ENCODE measurements at places on chromosomes 2 and 18.

DNA sequence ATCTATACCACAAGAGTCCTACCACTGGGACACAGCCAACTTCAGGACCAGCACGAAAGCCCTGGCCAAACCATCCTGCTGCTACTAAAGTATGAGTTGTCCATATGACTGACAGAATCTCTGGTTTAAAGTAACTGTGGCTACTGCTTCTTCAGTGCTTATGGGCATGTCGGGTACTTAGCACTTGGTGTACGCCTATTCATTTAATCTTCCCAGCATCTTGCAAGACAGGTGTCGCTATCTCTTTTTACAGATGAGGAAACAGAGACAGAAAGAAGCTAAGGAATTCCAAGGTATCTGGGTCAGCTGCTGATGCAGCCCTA, 203.4 kb upstream of the ID2 start:
- no peak for DNase-seq

DNA sequence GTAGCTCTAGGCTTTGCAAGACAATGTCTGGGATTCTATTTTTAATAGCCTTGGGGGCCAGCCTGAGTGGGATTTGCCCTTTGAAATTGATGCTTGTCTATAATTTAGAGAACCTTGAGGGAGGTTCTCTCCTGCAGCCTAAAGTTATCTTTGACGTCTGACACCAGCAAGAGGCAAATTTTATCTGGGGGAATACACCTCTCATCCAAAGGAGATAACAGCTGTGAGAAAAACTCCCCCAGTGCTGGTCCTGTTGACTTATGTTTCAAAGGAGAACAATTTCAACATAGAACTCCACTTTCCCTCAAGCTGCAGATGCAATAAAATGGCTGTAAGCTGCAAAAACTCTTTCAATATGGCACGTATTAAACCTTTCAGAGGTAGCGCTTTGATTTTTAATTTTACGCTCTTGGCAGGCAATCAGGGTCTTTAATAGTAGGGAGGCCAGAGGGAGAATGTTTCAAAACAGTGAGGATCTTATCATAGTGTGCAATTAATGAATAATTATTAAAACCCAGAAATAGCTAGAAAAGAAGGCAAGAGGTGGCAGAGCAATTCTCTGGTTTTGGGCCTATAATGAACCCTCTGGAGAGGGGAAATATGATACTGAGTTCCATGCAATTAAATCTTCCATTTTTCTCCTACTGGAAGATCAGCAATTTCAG, 62.4 kb downstream of the LYPD1 start:
- no peak for DNase-seq

- DNase-seq: no peak
Observed at GRCh38 chr2:156892467-156893281, 364.8 kb upstream of the GALNT5 start.

- DNase-seq: no peak
Observed at GRCh38 chr2:68250196-68250595, 2.1 kb downstream of the PPP3R1 start.

- peak; percentile 93 for DNase-seq
Observed at GRCh38 chr18:78984941-78985784, 5.5 kb downstream of the SALL3 start.

GRCh38 chr2:62032096-62032495, 126.6 kb downstream of the COMMD1 start:
- no peak for DNase-seq

DNA sequence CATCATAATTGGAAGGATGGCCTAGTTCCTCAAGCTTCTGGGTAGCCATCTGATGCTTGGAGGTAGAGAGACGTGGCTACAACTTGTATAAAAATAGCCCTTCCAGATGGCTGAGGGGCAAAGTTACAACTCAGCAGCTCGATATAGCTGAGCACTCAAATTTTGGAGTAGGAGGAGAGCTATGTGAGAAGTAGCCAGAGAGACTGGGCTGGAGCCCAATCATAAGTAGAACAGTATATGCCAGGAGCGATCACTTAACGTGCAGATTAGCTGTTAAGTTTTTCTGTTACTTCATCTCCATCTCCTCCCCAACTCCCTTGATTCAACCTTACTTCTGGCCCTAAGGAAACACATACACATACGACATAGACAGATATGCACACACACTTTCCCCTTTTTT, 28.8 kb downstream of the CNRIP1 start:
- no peak for DNase-seq

GRCh38 chr2:107108556-107108955, 222.6 kb upstream of the ST6GAL2 start:
- DNase-seq: no peak

DNA sequence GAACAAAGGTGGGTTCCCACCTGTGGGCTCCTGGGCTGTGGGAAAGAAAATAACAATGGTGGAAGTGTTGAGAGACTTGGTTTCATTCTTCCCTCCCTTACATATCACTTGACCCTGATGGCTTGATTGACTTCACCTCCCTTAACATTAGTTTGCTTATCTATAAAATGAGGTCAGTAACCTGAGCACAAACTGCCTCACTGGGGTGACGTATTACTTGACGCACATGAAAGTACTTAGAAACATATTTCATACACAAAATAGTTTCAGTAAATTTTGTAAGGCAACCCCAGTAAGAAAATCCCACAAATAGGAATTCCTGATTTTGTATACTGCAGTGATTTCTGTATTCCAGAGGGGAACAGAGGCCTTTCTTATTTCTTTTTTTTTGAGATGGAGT, 29.4 kb upstream of the LPIN2 start:
- no peak for DNase-seq

DNA sequence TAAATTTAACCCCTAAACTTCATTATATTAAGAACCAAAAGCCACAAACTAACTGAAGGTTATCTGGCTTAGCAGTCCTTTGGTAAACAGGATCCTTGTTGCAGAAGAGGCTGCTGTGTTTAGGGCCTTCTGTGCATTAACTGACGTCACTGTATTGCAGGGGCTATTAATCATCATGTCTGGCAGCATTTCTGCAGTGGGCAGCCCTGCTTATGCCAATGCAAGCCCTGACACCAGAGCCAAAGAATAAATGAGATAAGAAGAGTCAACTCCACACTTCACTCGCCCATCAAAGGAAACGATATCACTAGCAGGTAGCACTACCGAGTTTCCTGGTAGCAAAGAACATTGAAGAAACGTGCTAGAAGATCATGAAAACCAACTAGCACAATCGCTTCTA, 110.6 kb downstream of the PLEKHM3 start:
- DNase-seq: no peak

DNA sequence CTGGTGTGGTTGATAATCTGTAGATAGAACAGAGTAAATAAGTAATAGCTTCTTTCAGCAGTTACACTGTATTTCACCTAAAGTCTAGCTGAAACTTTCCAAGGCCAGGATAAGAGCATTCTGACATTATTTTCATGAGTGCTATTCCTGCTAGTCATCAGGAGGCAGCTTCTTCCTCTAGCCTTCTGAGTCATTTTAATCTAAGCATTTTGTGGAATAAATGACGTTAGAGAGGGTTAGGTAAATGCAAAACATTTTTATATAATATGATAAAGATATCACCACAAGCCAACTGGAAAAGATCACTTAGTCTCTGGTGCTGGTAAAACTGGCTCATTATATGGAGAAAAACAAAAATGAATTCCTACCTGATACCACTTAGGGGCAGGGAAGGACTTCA, 138.5 kb downstream of the MEP1B start:
- DNase-seq: no peak

GRCh38 chr2:6917761-6918421, 679 bp downstream of the RNF144A start:
- no peak for DNase-seq

DNA sequence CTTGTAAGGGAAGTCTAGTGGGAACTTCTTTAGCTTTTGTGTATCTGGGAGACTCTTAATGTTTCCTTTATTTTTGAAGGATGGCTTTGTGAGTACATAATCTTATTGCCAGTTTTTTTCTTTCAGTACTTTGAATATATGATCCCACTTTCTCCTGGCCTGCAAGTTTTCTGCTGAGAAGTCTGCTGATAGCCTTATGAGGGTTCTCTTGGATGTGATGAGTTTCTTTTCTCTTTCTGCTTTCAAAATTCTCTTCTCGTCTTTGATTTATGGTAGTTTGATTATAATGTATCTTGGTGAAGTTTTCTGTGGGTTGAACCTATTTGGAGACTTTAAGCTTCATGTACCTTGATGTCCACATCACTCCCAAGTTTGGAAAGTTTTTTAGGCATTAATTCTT, 28.1 kb downstream of the COLEC11 start:
- DNase-seq: no peak

GRCh38 chr2:203565076-203565475, 30.0 kb upstream of the RAPH1 start:
- no peak for DNase-seq

DNA sequence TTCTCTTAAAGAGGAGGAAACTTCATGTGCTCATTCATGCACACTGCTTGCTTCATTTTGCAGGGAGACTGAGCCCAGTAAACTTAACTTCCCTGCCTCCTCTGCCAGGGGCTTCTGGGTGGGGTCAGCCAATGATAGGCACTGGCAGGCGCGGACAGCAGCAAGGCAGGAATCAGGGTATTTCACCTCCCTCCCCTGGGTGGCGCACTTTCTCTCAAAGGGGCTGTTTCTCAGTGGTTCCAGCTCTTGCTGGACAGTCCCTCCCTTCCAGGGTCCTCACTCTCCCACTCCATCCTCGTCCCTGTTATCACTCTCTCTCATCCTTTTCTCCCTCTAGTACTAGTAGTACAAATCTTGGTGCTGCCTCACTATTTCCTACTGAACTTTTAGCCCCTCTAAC, 320.5 kb upstream of the ZNF521 start:
- DNase-seq: no peak

DNA sequence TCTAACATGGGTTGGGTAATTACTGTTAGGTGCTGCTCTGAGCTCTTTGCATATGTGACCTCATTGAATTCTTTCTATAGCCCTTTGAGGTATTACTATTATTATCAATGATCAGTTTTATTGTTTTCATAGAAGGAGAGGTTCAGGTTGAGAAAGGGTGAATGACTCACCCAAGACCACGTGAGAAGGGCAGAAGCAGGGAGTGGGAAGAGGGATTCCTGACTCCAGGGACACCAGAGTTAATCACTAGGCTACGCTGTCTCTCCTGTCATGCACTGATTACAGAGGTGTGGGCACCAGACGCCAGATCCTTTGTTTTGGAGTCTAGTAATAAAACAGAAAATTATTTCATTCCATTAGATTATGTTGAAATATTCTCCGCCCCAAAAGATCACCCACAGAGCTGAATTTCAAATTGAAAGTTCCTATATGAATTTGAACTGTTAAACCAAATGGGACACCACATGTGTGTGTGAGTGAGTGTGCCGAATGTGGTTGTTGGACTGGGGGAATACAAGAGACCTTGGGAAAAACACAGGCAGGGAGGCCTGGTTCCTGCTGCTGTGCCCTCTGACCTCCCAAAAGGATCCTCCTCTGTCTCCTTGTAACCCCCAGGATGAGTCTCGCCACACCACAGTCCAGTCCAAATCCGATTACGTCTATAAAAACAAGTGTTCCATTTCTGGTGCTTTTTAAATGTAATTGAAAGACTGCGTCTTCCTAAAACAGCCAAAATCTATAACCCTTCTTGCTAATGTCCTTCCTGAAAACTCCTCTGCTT, 215.4 kb downstream of the ZNF521 start:
- DNase-seq: no peak

DNA sequence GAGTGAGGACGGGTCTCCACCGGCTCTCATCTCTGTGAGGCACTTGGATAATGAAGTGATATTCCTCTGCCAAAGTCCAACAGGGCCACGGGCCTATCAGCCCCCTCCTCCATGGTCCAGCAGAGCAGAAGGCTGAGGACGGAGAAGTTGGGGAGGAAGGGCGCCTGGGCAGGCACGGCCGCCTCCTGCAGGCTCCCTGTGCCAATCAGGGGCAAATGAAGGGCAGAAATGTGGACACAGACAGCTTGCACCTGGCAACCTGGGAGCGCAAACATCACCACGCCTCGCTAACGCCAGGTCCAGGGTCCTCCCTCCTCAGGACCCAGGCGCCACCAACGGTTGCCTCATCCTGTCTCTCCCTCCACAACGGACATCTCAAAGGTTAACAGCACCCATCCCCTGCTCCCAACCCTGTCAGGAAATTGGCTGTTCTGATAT, 24.3 kb downstream of the SMAD7 start:
- DNase-seq: peak; percentile 24

GRCh38 chr2:222268311-222268990, 30.3 kb downstream of the PAX3 start:
- no peak for DNase-seq

GRCh38 chr2:157572725-157573124, 55.9 kb downstream of the ACVR1C start:
- DNase-seq: no peak

DNA sequence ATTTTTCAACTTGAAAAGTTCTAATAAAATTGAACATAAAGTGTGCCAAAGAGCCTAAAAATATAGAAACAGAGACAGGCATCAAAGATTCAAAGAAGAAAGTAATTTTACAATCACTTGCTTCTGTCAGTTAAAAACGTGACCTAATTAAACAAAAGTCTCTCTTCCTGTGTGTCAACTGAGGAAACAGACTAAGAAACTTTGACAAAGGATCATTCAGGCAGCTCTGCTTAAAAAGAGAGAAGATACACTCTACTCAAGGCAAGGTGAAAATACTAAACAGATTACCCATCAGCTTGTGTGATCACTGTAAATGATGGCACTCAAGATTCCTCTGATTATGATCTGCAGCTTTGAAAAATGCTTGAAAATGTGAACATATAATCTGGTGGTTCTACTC, 47.8 kb downstream of the DYM start:
- DNase-seq: no peak

GRCh38 chr2:38159191-38159590, 83.2 kb upstream of the CYP1B1 start:
- DNase-seq: no peak

DNA sequence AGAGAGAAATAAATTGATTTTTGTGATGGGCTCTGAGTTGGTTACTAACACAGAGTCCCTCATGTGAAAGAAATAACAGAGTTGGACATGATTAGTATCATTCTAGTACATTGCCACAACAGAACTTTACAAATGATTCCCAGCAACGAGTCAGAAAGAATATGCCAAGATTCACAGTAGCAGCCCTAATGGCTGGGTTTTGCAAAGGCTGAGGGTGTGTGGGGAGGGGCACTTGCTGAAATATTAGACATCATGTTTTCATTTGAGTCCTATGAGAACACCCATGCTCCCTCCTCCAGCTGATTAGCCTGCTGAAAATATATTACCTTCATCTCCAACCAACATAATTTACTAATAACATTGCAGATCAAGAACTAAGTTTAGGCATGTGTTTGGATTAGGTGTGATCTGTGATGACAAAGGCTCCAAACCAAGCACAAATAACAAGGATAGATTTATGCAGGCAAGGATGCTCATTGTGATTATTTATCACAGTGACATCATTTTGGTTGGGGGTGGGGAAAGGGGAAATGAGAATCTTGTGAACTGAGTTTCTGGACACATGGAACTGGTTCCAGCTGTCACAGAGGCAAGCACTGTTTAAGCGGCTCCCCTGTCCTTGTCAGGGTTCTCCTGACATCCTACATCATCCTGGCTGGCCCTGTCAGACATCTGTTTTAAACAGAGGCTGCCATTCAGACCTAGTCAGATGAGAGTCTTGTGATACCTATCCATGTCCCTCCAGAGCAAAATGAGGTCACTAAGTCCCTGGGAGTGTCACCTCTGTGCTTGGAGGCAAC, 205.8 kb upstream of the NCKAP5 start:
- DNase-seq: no peak

All from NCI-H1417 treated with DMSO at 0.1 percent for 48 hours (cell line).